ENCODE measurements at places on chromosomes 2 and 18.

- no peak for DNase-seq
Measured at GRCh38 chr2:236309669-236310029, 45.4 kb upstream of the ASB18 start.

DNA sequence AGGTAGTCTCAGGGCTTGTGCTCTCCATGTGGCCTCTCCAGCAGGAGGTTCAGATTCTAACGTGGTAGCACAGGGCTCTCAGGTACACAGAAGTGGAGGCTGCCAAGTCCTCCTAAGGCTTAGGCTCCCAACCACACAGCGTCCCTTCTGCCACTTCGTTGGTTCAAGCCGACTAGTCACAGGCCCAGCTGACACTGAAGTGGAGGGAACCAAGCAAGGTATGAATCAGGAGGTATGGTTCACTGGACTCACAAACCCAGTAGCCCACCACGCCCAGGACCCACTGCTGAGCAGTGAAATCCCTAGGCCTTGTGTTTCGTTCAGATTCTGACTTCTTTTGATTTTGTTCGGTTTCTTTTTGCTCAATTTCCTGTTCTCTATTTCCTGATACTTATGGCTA, 46.0 kb upstream of the SEC11C start:
- no peak for DNase-seq

DNA sequence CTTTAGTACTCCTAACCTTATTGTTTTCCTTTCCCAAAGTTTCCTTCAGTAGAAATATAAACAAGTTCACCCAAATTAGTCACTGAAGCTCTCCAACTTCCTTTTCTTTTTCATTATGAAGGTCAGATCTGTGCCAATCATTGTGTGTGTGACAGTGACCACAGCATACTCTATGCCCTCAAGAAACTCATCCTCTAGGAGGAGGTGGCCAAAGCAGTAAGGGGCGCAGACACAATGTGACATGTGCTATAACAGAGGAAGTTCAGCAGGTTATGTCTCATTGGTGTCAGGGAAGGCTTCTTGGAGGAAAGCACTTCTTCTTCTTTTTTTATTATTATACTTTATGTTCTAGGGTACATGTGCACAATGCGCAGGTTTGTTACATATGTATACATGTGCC, 60.0 kb upstream of the PSME4 start:
- no peak for DNase-seq

- DNase-seq: no peak
Measured at GRCh38 chr18:23498877-23499276, 4.4 kb upstream of the RMC1 start.

DNA sequence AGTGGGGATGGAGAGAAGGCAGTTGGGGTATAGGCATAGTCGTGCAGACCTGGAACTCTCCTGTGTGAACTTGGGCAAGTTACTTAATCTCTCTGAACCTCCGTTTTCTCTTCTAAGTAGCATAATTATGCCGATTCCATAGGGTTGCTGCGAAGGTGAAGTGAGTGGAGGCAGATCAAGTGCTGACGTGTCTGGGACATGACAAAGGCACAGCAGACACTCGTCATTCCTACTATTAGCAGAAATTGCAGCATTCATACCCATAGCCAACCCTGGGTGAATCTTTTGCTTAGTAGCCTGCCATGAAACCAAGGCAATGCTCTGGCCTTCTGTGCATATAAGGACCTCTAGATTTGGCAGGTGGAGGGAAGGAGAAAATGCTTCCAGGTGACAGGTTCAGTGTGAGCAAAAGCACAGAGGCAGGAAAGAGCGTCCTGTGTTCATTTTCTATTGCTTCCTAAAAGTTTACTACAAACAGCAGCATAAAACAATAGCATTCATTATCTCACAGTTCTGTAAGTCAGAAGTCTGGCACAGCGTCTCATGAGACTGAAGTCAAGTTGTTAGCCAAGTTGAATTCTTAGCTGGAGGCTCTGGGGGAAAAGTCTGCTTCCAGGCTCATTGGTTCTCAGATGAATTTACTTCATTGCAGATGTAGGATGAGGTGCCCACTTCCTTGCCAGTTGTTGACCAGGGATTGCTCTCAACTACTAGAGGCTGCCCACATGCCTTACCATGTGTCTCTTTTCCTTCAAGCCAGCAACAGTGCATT, 77.8 kb downstream of the CTIF start:
- DNase-seq: no peak

GRCh38 chr2:73021371-73022010, 50.0 kb downstream of the SFXN5 start:
- DNase-seq: no peak

- DNase-seq: no peak
Measured at GRCh38 chr2:95377216-95378123, 25.0 kb upstream of the FAHD2A start.

GRCh38 chr2:154995361-154995760, 296.9 kb downstream of the KCNJ3 start:
- no peak for DNase-seq

DNA sequence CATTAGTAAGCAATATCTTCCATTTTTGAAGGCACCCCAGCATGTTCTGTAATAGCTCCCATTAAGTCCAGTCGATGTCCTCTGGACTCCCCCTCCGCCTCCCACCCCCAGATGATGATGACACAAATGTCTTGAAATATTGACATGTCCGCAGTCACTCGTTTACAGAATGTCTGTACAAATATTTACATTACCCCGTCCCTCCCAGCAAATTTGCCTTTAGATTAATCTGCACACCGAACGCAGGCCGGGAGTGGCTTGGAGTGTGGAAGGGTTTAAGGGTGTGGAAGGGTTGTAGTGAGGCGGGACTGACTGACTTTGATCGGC, 853 bp upstream of the OSBPL6 start:
- DNase-seq: no peak

GRCh38 chr2:128732976-128733431, 414.3 kb upstream of the HS6ST1 start:
- no peak for DNase-seq

GRCh38 chr2:182456784-182457183, 29.9 kb upstream of the PDE1A start:
- no peak for DNase-seq

GRCh38 chr2:57330447-57330846, 716.2 kb upstream of the VRK2 start:
- no peak for DNase-seq

GRCh38 chr2:120854014-120854620, 118.4 kb downstream of the GLI2 start:
- DNase-seq: no peak

- no peak for DNase-seq
Measured at GRCh38 chr2:190328573-190329147, 9.0 kb upstream of the HIBCH start.

DNA sequence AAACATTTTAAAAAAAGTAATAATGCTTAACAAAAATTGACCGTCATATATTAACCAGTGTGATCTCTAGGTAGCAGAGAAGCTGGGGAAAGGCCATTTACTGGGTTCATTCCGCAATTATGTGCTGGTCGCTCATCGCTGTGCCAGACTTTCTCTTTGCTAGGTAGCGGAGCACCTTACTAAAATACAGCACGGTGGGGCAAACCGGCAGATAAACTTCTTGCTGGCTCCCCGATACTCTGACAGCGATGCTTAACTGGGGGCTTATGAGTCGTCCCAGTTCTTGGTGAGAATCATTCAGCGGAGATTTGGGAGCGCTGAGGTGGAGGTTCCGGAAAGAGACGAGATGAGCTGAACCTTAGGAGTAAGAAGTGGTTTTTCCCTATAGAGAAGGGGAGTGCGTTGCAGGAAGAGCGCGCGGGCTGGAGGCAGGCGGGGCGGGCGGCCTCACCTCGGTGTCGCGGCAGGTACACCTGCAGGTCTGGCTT, 605 bp downstream of the C2orf68 start:
- DNase-seq: no peak

DNA sequence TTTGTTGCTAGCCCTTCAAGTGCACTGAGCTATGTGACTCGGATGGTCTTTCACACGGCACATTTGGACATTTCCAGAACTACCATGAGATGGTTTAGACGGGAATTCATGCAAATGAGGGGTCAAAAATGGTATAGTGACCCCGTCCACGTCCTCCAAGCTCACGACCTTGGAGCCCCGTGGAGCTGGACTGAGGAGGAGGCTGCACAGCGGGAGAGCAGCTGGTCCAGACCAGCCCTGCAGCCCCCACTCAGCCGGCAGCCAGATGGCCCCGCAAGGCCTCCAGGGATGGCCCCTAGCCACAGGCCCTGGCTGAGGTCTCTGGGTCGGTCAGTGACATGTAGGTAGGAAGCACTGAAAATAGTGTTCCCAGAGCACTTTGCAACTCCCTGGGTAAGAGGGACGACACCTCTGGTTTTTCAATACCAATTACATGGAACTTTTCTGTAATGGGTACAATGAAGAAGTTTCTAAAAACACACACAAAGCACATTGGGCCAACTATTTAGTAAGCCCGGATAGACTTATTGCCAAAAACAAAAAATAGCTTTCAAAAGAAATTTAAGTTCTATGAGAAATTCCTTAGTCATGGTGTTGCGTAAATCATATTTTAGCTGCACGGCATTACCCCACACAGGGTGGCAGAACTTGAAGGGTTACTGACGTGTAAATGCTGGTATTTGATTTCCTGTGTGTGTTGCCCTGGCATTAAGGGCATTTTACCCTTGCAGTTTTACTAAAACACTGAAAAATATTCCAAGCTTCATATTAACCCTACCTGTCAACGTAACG, 88.8 kb downstream of the EPAS1 start:
- no peak for DNase-seq

GRCh38 chr2:46157072-46157965, 139.9 kb upstream of the EPAS1 start:
- DNase-seq: no peak

- DNase-seq: no peak
Measured at GRCh38 chr2:72940786-72941185, 23.5 kb downstream of the EMX1 start.

GRCh38 chr2:3217646-3218045, 160.0 kb downstream of the EIPR1 start:
- DNase-seq: no peak

DNA sequence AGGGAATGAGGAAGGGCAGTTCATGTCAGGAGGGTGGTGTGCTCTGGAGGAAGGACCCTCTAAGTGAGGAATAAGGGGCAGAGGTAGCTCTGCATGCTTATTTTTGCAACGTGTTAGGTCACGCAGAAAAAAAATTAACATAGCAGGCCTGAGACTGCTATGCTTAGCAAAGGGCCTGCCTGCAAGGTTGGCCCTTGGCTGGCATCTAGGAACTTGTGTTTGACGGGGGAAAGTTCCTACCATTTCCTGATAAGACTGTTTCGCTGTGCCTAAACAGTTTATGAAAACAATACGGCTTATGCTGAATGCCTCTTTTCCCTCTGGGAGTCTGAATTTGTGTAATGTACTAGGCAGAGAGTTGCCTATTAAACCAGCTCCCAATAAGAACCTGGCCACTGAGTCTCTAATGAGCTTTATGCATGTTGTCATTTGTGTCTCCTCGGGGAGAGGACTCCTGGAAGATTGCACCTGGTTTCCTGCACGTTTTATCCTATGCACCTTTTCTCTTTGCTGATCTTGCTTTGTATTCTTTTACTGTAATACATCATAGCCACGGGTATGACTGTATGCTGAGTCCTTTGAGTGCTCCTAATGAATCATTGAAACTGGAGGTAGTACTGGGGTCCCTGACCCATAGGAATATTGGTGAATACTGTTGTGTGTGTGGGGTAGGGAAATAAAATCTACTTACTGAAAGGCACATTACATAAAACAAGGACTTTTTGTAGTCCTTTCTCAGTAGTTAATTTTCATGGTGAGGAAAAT, 169.0 kb downstream of the PRPF40A start:
- no peak for DNase-seq

GRCh38 chr2:184679219-184680018, 81.1 kb downstream of the ZNF804A start:
- no peak for DNase-seq

DNA sequence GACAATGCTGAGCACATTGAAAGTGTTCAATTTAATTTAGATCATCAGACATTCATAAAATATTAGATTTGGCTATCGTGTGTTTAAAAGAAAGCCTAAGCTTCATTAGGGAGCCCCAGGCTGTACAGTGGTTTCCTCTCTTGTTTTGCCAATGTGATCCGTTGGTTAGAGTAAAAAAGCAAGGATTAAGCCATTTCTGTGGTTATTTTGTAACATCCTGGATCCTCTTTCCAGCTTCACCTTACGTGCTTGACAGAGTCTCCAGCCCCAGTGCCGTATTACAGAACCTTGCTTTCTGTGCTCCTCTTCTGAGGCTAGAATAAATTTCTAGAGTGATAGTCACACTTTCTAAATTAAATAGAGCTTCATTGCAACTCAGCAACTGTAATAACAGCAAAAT, 289.3 kb upstream of the LINC00305 start:
- no peak for DNase-seq

DNA sequence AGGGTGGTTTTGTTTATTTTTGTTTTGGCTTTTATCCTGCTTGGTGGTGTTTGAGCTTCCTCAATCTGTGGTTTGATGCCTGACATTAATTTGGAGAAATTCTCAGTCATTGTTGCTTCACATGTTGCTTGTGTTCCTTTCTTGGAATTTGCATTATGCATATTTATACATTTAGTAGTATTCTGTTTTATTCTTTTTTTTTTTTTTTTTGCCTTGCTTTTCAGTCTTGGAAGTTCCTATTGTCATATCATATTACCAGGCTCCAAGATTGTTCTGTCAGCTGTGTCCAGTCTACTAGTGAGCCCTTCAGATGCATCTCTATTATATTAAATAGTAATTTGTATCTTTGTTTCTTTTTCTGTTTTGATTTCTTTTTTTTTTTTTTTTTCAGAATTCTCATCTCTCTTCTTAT, 77.0 kb downstream of the EPC2 start:
- no peak for DNase-seq

DNA sequence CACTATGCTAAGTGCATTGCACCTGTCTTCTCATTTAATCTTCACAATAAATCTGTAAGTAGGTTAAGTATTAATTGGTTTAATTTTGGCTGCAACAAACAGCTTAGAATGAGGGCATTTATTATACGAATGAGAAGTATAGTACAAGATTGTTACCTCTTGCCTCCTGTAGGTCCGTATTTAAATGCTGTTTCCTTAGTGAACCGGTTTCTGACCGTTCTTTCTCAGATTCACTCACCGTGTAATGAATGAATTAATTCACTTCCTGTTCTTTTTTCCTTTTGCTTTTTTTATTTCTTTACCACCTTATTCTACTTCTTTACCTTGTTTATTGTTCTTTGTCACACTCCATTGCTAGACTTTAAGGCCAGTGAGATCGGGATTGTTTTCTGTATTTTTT, 153.8 kb upstream of the RASGRP3 start:
- no peak for DNase-seq
